CD4-positive, alpha-beta T cell (primary cell): ENCODE measurements at places on chromosomes 5 and 9.

DNA sequence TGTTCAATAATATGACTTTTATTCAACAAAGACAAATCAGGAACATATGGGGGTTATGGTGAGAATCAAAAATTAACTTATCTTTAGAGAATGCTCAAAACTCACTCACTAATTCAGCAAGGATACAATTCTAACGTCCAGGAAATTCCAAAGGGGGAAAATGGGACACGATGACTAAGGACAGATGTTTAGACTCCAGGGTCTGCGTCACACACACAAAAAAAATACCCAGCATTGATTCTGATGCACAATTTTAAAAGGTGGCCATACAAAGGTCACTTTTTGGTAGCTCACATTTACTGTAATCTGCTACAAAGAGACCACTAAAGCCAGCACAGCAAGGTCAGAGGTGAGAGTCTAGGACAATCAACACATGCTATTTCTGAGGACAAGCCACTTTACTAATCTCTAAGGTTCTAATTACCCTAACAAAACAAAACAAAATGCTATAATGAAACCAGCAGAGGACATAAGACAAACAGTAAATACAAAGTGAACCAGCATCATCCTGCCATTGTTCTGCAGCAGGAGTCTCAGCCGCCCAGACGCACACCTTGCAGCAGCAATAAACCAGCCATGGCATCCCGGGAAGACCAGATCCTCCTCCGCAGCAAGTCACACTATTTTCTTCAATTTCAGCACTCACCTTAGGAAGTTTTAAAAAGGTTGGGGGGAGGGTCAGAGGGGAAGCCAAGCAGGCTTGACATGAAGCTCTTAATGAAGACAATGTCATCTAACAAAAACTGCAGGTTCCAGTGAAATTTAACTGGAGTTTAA, 57.8 kb downstream of the TTC39B start:
- no peak for DNase-seq

DNA sequence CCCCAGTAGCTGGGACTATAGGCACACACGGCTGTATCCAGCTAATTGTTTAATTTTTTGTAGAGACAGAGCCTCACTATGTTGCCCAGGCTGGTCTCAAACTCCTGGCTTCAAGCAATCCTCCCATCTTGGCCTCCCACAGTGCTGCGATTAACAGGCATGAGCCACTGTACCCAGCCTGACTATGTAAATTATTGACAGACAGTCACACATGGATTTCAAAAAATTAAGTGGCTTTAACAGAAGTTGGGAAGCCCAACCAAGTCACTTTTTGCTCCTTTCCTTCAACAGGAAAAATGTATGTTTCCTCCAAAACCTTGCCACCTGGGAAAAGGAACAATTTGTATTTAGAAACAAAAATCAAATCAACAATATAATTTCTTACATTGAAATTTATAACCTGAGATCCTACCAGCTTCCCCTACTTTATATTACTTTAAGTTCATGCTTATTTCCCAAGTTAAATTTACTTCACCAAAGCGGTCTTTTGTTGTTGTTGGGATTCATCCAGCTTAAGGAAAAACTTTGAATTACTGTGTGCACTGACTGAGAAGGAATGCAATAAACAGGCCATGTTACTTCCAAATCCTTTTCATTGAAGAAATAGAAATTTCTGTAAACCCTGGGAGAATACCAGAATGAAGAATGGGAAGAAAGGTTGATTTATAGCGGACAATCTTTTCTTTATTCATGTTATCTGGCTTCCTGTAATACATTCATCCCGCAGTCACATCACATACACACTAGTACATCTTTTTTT, 8.6 kb downstream of the PCA3 start:
- DNase-seq, result no peak

DNA sequence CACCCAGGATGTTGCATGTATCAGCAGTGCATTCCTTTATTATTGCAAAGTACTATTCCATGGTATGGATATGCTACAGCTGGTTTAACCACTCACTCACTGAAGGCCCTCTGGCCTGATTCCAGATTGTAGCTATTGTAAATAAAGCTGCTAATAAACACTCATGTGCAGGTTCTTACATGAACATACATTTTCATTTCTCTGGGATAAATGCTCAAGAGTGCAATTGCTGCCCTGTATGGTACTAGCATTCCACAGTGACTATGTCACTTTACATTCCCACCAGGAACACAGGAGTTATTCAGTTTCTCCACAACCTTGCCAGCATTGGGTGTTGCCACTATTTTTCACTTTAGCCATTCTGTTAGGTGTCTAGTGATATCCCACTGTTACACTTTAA, 267.6 kb downstream of the SPOCK1 start:
- DNase-seq, result no peak

GRCh38 chr9:105158898-105159297, 85.6 kb upstream of the SLC44A1 start:
- no peak for DNase-seq

GRCh38 chr5:155276231-155276630, 262.7 kb downstream of the KIF4B start:
- DNase-seq, result no peak

- DNase-seq, result no peak
These were observed 95.1 kb upstream of the OTULINL start for GRCh38 chr5:14486486-14486885.

- DNase-seq, result no peak
These were observed 300.7 kb downstream of the MSX2 start for GRCh38 chr5:175025077-175025476.

DNA sequence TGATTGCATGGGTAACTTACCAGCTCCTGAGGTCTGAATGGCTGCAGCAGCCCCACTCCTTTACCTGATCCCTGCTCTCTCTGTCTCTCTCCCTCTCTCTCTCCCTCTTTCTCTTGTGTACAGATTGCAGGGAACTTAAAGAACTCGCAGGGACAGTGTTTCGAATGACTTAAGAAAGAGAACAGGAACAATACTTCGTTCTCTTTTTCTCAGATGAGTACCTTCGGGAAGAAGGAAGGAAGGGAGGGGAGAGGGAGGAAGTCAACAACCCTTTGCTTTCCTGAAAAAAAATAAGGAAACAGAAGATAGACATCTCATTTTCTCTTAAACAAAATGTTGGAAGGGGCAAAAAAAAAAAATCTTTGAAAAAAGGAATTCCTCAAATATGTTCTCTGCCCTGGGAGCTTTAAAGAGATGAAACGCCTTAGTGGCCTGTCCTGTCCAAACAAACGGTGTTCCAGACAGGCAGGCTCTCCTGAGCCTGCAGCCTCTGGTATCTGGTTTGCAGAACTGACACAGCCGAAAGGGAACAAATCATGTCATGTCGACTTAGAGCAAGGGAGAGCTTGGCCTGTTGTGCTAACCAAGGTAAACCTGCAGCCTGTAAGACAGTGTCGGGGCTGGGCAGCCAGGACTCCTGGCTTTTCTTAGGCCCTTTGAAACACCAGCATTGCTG, at the start of gene ZNF366:
TSS of gene ZNF366 (minus strand) at position 180 of the 676 bp plus-strand sequence. CDS start 45,914 bp downstream, outside the sequence.
- no peak for DNase-seq

DNA sequence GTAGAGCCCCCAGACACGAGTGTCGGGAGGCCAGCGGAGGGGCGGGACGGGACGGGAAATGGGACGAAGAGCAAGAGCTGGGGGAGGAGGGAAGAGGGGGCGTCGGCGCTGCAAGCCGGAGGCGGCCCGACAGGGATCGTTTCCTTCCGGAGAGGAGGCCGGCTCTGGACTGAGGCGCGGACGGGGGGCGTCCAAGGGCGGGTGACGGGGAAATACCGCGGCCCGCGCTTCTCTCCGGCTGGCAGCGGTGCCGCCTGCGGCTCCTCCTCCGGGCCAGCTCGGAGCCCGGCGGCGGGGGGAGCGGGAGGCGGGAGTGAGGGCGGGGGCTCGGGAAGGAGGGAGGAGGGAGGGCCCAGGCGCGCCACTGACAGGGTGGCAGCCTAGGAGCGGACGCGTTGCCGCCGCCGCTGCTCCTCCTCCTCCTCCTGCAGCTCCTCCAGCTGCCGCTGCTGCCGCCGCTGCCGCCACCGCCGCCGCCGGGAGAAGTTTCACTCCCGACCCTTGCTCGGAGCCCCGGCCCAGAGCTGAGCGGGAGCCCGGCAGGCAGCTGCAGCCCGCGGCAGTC, at the start of gene CHSY3:
TSS of gene CHSY3 (plus strand) at position 364 of the 565 bp plus-strand sequence.
- no peak for DNase-seq
